Suprapubic skin (tissue), 4 donors: ENCODE measurements at places on chromosomes 6 and 20. TPM values are rescaled to one million over a fixed set of nuclear protein-coding genes. Genes with fewer than 3 reads are reported as not detected.

The BPIFB1 gene
- total RNA-seq = not detected

DNA sequence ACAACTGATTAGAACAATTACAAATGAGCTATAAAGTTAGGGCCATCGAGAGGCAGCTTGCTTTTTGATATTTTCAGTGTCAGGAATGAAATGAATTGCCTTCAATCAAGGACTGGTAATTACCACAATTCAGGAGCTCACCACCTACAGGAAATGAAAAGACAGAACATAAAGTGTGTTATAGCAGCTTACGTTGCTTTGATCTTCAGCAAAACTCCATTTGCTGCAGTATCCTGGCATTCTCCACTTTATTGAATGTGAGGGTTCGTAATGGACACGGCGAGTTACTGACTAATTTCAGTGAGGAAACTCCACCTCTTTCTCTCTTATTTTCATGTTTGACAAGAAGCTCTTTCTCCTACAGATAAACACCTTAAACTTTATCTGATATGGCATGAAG, 440.0 kb upstream of the HSF2 start:
- no peak for DNase-seq

- no peak for DNase-seq
Observed at GRCh38 chr6:27693766-27694546, 218.2 kb downstream of the OR2B2 start.

The TAF11 gene
- 33.9 TPM for total RNA-seq

DNA sequence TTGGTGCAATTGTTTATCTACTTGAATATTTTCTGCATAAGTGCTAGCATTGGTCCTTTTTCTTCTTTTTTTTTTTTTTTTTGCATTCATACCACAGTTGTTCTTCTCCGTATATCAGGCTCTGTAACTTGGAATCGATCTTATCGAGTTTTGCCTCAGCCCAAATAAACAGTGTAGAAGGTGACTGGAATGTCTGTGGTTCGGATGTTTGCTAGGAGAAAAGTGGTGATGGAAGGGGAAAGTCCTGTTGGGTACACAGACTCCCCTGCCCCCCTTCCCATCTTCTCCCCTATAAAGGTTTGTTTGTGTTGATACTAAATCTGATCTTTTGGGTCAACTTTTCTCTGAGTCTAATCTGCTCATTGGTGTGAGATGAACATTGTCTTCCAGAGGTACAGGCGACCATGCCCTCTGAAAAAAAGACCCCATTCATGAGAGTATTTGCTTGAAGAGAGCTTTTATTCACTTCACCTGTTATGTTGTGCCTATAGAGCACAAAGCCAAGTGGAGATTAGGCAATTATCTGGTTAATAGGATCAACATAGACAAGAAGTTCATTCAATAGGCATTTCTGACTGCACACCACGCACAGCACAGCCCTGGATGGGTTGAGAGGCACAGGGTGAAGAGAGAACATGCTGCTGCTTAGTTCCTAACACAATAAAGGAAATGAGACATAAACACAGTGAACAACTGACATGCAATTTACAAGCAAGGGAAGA, 620.0 kb downstream of the PKHD1 start:
- no peak for DNase-seq

The SYNGAP1 gene
- 13.5 TPM for total RNA-seq

GRCh38 chr6:109672175-109672574, 18.8 kb downstream of the AK9 start:
- DNase-seq = no peak

The PPP1R3G gene
- 0.38 TPM for total RNA-seq

The DLK2 gene
- 23.6 TPM for total RNA-seq

The APOM gene
- 8.3 TPM for total RNA-seq

- DNase-seq = no peak
Observed at GRCh38 chr20:41669708-41670263, 51.6 kb upstream of the CHD6 start.

The PTCHD4 gene
- total RNA-seq = not detected

The PSORS1C2 gene
- 63.0 TPM for total RNA-seq

GRCh38 chr20:5222919-5223634, 93.7 kb downstream of the PROKR2 start:
- no peak for DNase-seq

The SLC26A8 gene
- total RNA-seq = not detected

- no peak for DNase-seq
Observed at GRCh38 chr20:1449370-1449769, 17.3 kb downstream of the NSFL1C start.

- DNase-seq = peak; percentile 57
Observed at GRCh38 chr6:34249469-34250261, 859 bp upstream of the SMIM29 start.

DNA sequence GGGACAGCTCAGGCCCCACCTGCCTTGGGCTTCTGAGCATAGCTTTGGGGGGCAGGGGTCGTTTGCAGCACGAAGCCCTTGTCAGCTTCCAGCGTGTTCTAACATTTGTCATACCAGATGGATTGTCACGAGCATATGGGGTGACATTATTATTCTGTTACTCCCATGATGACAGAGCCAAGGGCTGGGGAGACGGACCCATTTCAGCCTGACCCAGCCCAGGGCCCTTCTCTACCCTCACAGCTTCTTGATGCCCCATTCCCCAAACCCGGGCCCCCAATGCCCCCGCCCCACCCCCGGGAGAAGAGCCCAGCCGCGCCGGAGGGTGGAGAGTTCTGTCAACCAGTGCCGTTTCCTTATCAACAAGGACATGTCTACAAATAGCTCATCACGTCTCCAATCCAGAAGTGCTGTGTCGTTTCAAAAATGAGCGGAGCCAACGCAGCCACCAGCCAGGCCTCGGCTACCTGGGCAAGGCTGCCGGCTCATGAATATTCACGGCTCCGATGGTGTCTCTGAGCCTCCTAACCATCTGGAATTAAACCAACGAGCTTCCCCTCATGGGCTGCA, 9.6 kb upstream of the CHRNA4 start:
- DNase-seq = no peak

The ZMYND8 gene
- total RNA-seq = 48.5 TPM

DNA sequence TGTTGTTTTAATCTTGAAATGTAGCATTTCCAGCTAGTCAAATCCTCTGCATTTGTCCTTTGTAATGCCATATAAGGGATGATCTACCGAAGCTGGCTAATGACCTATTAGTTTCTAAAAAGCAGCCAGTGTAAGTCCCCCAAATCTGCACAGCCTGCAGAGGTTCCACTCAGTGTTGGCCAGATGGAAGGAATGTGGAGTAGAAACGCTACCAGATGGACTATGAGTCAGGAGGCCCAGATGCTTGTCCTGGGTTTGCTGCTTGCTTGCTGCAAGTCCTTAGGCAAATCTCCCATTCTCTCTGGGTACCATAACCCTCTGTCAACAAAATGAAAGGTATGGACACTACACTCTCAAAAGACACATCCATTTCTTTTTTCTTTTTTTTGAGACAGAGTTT, 149.8 kb downstream of the BTBD9 start:
- DNase-seq = no peak

The SUMO4 gene
- total RNA-seq = 2.8 TPM

- no peak for DNase-seq
Observed at GRCh38 chr6:147559006-147559405, 50.5 kb downstream of the SAMD5 start.

GRCh38 chr6:37173493-37174195, 3.7 kb downstream of the PIM1 start:
- DNase-seq = no peak

The MEP1A gene
- total RNA-seq = not detected

DNA sequence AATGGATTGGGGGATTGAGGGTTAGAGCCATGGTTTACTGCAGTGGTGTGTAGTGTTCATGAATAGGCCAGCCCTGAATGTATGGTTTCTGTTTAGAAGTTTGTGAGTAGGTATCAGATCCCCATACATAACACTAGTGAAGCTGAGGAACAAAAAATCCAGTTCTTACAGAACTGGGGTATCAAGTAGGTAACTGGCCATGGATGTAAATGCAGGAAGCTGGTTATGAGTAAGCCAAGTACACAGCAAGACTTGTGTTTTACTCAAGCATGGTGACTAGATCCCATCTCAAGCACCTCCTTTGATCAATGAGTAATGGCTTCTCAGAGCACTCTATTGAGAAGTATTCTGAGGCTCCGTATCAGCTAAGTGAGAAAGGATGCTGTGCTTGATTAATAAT, 613.7 kb upstream of the FLRT3 start:
- no peak for DNase-seq

GRCh38 chr20:49633643-49634042, 65.7 kb upstream of the PTGIS start:
- no peak for DNase-seq

GRCh38 chr6:106530502-106530901, 98.8 kb downstream of the RTN4IP1 start:
- no peak for DNase-seq

DNA sequence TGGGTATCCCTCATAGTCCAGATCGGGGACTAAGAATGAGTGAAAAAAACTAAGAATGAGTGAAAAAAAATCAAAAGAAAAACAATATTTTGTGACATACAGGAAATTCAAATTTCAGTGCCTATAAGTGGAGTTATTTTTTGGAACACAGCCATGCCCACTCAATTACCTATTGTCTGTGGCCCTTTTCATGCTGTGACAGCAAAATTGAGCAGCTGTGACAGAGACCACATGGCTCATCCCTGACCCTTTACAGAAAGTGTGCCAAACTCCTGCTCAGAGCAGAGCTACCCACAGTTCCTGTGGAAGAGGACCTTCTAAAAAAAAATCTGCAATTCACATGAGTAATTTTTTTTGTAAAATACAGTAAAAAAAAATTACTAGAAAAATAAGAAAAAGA, 1.4 kb downstream of the NCR2 start:
- no peak for DNase-seq

GRCh38 chr20:58747211-58747610, 54.6 kb downstream of the NPEPL1 start:
- DNase-seq = no peak

GRCh38 chr20:34582911-34583310, 24.4 kb downstream of the MAP1LC3A start:
- DNase-seq = no peak

DNA sequence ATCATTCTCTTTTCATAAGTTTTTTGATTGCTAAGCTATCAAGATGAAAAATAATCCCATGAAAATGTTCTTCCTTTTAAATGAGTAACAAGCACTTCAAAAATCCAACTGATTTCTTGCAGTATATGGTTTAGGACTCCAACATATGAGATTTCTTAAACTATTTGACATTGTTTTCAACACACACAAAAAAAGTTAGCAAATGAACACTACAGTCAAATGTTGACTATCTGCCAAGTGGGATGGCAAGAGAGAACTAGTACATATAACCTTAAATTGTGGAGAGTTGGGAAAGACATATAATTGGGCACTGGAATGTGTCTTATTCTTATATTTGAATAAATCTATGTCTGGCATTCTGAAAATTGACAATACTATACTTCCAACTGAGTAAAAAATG, 15.6 kb downstream of the COL21A1 start:
- no peak for DNase-seq

The AVP gene
- total RNA-seq = not detected

DNA sequence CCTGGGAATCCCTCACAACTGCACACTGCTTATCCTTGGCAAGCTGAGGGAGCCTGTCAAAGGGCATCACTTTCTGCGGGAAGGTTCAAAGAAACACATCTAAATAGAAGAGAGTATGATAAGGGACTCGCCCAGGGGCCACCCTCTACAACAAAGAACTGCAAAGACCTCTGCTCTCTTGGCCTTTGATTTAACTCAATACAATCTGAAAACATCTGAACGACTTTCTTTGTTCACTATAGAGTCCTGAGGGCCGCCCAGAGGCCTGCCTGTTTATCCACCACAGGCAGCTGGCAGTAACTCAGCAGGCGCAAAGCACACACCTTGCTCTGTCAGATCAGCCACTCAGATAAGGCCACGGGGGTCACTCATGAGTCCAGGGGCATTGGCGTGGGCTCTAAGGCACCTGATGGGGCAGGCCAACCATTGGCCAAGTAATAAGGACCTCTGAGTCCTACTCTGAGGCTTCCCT, 139.3 kb downstream of the UNC5CL start:
- DNase-seq = no peak

The LSM14B gene
- 32.4 TPM for total RNA-seq

DNA sequence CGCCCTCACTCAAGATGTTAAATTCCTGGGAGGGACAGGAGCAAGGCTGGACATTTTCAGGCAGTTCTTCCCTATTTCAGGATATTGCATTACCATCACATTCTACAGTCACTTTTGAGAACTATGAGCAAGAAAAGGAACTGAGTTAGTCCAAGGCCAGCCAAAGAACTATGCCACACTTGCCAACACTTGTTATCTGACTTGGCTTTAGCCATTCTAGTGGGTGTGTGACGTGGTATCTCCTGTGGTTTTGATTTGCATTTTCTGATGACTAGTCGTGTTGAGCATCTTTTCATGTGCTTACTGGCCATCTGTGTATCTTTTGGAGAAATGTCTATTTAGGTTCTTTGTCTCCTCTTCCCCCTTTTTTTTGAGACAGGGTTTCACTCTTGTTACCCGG, 12.0 kb downstream of the XRN2 start:
- DNase-seq = no peak

DNA sequence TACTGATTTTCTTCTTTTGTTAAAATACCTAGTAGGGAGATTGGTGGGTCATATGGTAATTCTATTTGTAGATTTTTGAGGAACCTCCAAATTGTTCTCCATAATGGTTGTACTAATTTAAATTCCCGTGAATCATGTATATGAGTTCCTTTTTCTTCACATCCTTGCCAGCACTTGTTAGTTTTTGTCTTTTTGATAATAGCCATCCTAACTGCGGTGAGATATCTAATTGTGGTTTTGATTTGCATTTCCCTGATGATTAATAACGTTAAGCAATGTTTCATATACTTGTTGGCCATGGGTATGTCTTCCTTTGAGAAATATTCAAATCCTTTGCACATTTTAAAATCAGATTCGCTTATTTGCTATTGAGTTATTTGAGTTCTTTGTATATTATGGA, 110.9 kb downstream of the JAG1 start:
- DNase-seq = no peak

DNA sequence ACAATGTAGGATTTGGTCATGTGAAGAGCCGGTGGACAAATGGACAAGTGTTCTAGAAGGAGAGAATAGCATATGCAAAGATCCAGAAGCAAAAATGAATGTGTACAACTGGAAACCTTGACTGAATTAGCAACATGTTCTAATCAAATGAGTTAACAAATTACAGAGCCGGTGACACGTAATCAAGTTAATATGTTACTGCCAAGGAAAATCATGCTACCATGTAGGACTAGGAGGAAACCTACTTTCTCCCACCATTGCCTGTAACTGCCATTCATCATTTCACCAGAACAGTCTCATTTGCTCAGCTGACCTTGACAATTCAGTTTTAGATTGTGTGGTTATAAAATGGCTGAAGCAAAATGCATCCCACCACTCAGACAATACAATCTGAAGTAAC, 179.4 kb downstream of the KIF16B start:
- no peak for DNase-seq
